ENCODE measurements at places on chromosomes 6 and 20.

DNA sequence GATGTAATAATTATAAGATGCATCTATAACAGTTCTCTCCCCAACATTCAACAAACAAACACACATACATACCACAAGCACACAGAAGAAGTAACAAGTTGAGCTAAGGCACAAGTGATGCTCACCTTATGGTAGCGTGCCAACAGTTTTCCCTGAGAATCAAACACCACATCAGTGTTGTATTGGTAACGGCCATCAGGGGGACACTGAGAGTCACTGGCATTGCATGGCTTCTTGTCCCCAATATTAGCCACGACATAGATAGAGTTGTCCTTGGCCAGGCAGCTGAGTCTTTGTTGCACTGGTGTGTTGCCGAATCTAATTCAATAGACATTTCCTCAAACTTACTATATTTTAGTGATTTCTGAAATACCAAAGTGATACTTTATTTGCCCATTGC, 14.8 kb upstream of the VNN1 start:
- no peak for DNase-seq

DNA sequence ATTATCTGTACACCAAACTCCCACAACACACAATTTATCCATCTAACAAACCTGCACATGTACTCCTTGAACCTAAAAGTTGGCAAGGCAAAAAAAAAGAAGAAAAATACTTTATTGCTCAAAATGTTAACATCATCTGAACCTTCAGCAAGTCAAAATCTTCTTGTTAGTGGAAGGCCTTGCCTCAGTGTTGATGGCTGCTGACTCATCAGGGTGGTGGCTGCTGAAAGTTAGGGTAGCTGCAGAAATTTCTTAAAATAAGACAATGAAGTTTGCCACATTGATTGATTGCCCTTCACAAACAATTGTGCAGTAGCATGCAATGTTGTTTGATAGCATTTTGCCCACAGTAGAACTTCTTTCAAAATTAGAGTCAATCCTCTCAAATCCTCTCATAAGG, 2.7 kb upstream of the WFDC11 start:
- DNase-seq, result peak; percentile 16

GRCh38 chr6:70219943-70220613, 82.8 kb downstream of the COL9A1 start:
- DNase-seq, result no peak

DNA sequence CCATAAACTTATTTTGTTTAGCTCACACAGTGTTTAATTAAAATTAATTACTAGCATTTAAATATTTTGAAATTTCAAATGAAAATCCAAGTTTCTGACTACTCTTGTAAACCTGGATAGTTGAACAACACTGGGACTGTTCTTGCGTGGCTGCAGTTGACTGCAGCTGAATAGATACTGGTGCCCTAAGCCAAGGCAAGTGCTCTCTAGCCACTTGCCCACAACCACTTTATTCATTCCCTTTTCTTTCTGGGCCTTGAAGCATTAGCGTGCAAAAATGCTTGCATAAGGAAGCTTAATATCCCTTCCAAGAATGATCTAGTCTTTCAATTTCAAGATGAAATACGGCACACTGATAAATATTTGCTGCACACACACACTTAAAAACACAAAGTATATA, 676.0 kb upstream of the MARCKS start:
- DNase-seq, result no peak
